ENCODE measurements at places on chromosomes 2 and 18. TPM values are rescaled to one million over a fixed set of nuclear protein-coding genes. Genes with fewer than 3 reads are reported as not detected.

DNA sequence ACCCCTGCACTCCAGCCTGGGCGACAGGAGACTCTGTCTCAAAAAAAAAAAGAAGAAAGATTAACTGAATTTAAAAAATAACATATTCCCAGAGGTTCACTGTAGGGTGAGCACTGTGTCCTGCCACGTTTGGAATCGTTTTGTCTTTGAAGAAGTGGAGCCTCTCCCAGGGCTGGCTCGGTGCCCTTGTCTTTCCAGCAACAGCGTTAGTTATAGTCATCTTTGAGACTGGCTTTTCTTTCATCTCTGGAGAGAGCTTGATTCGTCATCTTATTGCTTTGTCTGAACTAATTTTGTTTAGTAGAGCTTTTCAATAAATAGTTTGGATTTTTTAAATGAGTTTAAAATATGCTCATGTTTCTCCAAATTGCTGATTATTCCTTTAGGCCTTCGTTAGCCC is 50.5 kb downstream of the IMPA2 start:
- no peak for DNase-seq
- H3K27me3 ChIP-seq, result no peaks in the 10 kb centered on the region
- H3K36me3 ChIP-seq, result peaks cover 16% of the 10 kb centered on the region
- no peak overlapping the region for H3K4me3 ChIP-seq
- no peaks in the 10 kb centered on the region for H3K4me1 ChIP-seq

DNA sequence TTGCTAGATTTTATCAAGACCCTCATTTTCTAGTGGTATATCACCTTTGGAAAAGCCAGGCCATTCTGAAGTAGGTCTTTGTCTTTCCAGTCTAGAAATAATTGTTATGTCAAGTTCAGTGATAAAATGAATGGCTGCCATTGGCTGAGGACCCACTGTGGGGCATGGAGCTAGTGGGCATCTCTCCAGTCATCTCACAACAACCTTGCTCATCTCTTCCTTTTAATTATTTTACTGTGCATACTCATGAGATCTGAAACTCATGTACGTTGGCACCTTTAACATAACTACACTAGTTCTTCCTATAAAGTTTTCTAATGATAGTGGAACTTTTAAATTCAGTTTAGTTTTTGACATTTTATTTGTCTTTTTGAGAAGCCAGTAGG is 240.9 kb downstream of the SLC8A1 start:
- DNase-seq, result no peak
- no peaks in the 10 kb centered on the region for H3K27me3 ChIP-seq
- no peak overlapping the region for H3K4me3 ChIP-seq
- H3K4me1 ChIP-seq, result no peaks in the 10 kb centered on the region

- H3K27me3 ChIP-seq, result no peaks in the 10 kb centered on the region
- H3K4me3 ChIP-seq, result no peak overlapping the region
- H3K36me3 ChIP-seq, result no peaks in the 10 kb centered on the region
Measured at GRCh38 chr18:72140007-72140406, 404.1 kb downstream of the CBLN2 start.

The B4GALT6 gene
- total RNA-seq, result 20.7 TPM

The CDH19 gene
- 2.5 TPM for total RNA-seq

- H3K27me3 ChIP-seq, result no peaks in the 10 kb centered on the region
- no peak overlapping the region for H3K4me3 ChIP-seq
- no peak overlapping the region for H3K27ac ChIP-seq
Measured at GRCh38 chr2:150325656-150326314, 161.7 kb downstream of the RND3 start.

The TMEM247 gene
- total RNA-seq, result not detected

- H3K4me1 ChIP-seq, result no peaks in the 10 kb centered on the region
- no peaks in the 10 kb centered on the region for H3K27me3 ChIP-seq
- H3K4me3 ChIP-seq, result no peak overlapping the region
- DNase-seq, result no peak
Measured at GRCh38 chr2:68057658-68058396, 5.0 kb downstream of the C1D start.

The GKN2 gene
- total RNA-seq, result not detected

DNA sequence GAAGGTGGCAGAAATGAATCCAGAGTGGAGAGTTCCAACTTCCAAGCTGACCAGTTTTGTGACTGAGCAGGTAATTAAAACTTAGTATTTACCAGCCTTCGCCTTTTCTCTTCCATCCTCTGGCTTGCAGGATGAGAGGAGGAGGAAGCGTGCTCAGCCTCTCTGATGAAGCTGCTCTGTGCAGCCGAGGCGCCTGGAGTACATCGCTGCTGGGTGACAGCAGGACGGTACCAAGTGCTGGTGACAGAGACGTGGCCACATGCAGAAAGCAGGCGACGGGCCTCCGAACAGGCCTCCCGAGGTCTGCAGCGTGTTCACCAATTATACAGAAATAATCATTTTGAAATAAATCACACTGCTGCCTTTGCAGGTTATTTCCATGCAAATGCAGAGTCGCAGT is 95.0 kb downstream of the MBP start:
- H3K4me3 ChIP-seq, result no peak overlapping the region
- H3K36me3 ChIP-seq, result no peaks in the 10 kb centered on the region
- no peak overlapping the region for H3K27ac ChIP-seq
- DNase-seq, result no peak
- H3K4me1 ChIP-seq, result no peaks in the 10 kb centered on the region

- no peaks in the 10 kb centered on the region for H3K4me1 ChIP-seq
- H3K36me3 ChIP-seq, result no peaks in the 10 kb centered on the region
- no peak overlapping the region for H3K27ac ChIP-seq
- no peaks in the 10 kb centered on the region for H3K27me3 ChIP-seq
- no peak for DNase-seq
- H3K4me3 ChIP-seq, result no peak overlapping the region
Measured at GRCh38 chr18:48521723-48522122, 17.1 kb upstream of the CTIF start.

The ABHD1 gene
- not detected for total RNA-seq

- no peak overlapping the region for H3K4me3 ChIP-seq
- H3K27me3 ChIP-seq, result no peaks in the 10 kb centered on the region
- H3K36me3 ChIP-seq, result no peaks in the 10 kb centered on the region
- H3K27ac ChIP-seq, result no peak overlapping the region
- no peak for DNase-seq
Measured at GRCh38 chr2:127570282-127571250, 35.1 kb downstream of the MYO7B start.

GRCh38 chr18:45416168-45416567 is 199.1 kb upstream of the SLC14A2 start:
- H3K27me3 ChIP-seq, result no peaks in the 10 kb centered on the region
- no peak overlapping the region for H3K4me3 ChIP-seq
- no peak overlapping the region for H3K27ac ChIP-seq
- no peaks in the 10 kb centered on the region for H3K36me3 ChIP-seq
- no peaks in the 10 kb centered on the region for H3K4me1 ChIP-seq
- no peak for DNase-seq

GRCh38 chr18:31825772-31826171 is 65.1 kb upstream of the SLC25A52 start:
- H3K27me3 ChIP-seq, result no peaks in the 10 kb centered on the region
- no peak for DNase-seq
- H3K4me3 ChIP-seq, result no peak overlapping the region
- H3K27ac ChIP-seq, result no peak overlapping the region
- no peaks in the 10 kb centered on the region for H3K36me3 ChIP-seq
- H3K4me1 ChIP-seq, result no peaks in the 10 kb centered on the region

The SLC14A1 gene
- total RNA-seq, result 0.35 TPM

The PDIA6 gene
- total RNA-seq, result 63.7 TPM

DNA sequence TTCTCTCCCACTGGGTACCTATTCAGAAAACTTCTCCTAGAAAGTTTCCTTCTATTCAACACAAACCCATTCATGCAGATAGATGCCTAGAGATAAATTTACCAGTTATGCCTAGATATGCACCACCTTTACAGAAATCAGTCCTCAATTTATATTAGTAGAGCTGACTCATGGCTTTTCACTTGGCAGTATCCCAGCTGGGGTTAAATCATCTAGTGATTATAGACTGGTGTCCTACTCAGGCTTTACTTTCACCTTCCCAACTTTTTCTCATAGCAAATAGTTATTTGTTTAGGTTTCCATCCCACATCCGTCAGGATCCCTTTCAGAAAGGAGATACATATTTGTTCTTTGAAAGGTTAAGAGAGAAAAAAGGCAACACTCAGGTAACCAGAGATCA is 124.5 kb downstream of the AQP4 start:
- H3K27me3 ChIP-seq, result no peaks in the 10 kb centered on the region
- DNase-seq, result no peak
- H3K4me3 ChIP-seq, result no peak overlapping the region

The GNLY gene
- 10.5 TPM for total RNA-seq

The SLC11A1 gene
- 12.6 TPM for total RNA-seq

DNA sequence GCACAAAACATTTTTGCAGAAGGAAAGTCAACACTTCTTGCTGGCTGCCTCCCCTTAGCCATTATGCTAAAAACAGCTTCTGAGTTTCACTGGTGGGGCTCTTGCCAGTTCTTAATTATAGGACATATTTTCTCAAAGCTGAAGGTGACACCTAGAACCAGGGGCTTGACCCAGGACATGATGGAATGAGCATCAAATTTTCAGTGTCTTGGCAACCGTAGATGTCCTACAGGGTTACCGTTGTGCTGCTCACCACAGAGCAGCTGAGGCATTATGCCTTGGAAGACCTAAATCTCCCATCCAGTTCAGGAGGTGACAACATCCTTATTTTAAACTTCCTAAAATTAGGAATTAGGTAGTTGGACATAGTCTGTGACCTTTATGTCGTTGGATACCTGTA is 46.7 kb downstream of the TMEM185B start:
- no peak for DNase-seq
- H3K4me1 ChIP-seq, result peaks cover 5% of the 10 kb centered on the region
- peak overlapping the region; percentile 34 for H3K4me3 ChIP-seq
- no peaks in the 10 kb centered on the region for H3K36me3 ChIP-seq
- no peaks in the 10 kb centered on the region for H3K27me3 ChIP-seq

DNA sequence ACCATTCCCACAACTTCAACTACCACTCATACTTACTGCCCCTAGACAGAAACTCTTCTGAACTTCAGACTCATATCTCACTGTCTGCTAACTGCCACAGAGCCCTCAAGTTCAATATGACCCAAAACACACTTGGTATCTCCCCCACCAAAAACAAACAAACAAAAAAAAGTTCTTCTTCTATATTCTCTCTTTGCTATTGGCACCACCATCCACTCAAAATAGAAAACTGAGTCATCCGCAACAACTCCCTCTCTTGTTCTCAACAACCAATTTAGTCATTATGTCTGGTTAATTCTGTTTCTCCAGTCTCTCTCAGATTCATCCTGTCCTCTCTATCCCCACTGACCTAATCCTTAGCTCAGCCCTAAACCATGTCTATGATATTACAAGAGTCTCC is 7.2 kb upstream of the DCTN1 start:
- no peak overlapping the region for H3K4me3 ChIP-seq
- no peaks in the 10 kb centered on the region for H3K36me3 ChIP-seq
- H3K27me3 ChIP-seq, result no peaks in the 10 kb centered on the region
- no peak for DNase-seq

- peak within 1 kb of the TSS; percentile 56 for H3K4me3 ChIP-seq
- peak; percentile 74 for DNase-seq
- no peaks in the 10 kb centered on the region for H3K36me3 ChIP-seq
- H3K4me1 ChIP-seq, result peaks cover 6% of the 10 kb centered on the region
- no peaks in the 10 kb centered on the region for H3K27me3 ChIP-seq
Measured at GRCh38 chr2:181656450-181657291, at the start of gene CERKL. TSS of gene CERKL (minus strand) at chr2:181657105. CDS start at chr2:181657006, 99 bp downstream.

GRCh38 chr2:50006327-50006726 is 852.0 kb upstream of the FSHR start:
- no peaks in the 10 kb centered on the region for H3K36me3 ChIP-seq
- no peaks in the 10 kb centered on the region for H3K4me1 ChIP-seq
- H3K27me3 ChIP-seq, result no peaks in the 10 kb centered on the region

DNA sequence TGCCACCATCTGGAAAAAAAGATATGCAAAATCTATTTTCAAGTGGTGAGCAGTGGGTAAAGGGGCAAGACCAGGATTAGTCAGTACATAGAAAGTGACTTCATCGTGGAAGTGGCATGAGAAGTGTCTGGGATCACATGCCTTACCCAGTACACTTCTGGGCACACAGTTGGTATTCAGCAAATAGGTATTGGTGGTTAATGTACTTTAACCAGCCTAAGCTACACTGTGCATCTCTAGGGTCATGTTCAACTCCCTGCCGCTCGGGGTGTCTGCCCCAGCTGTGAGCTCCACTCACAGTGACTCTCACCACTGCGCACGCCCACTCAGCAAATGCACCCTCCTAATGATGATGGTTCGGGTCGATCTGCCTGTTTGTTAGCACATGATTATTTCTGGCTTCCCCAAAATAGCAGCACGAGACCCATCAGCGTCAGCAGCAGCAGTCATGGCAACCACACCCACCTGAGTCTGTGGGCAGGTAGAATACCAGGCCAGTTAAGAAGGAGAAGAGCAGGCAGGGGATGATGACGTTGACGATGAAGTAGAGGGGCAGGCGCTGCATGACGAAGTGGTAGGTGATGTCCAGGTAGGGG is 11.1 kb downstream of the CHRNA1 start:
- peak overlapping the region; percentile 61 for H3K27ac ChIP-seq
- H3K27me3 ChIP-seq, result no peaks in the 10 kb centered on the region
- H3K36me3 ChIP-seq, result no peaks in the 10 kb centered on the region
- no peak overlapping the region for H3K4me3 ChIP-seq
- H3K4me1 ChIP-seq, result no peaks in the 10 kb centered on the region

- no peak overlapping the region for H3K4me3 ChIP-seq
- no peak overlapping the region for H3K27ac ChIP-seq
- H3K27me3 ChIP-seq, result no peaks in the 10 kb centered on the region
- no peaks in the 10 kb centered on the region for H3K4me1 ChIP-seq
- DNase-seq, result no peak
Measured at GRCh38 chr2:112118148-112118547, 20.0 kb upstream of the FBLN7 start.

The SERPINB10 gene
- total RNA-seq, result not detected

DNA sequence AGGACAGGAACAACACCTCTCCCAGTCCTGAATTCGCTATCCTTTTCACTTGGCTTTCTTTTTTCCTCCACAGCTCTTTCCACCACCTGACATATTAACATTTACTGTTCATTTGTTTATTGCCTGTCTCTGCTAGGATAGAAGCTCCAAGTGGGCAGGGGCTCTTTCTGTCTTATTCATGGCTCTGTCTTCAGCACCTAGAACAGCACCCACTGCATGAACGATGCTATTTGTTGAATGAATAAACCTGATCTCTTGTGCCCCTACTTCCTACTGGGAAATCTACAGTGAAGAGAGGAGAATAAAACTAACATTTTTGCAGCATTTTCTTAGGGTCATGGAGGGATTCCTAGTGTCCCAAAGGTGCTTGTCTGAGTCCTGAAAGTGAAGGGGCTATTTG is 24.4 kb upstream of the GAREM2 start:
- H3K4me1 ChIP-seq, result peaks cover 5% of the 10 kb centered on the region
- H3K27me3 ChIP-seq, result no peaks in the 10 kb centered on the region
- no peak for DNase-seq
- no peaks in the 10 kb centered on the region for H3K36me3 ChIP-seq
- no peak overlapping the region for H3K4me3 ChIP-seq

All from Peyer's patch (tissue), 4 donors.